Activated CD8-positive, alpha-beta T cell treated with anti-CD3 and anti-CD28 coated beads for 36 hours (primary cell): ENCODE measurements at places on chromosomes 12 and 14. TPM values are rescaled to one million over a fixed set of nuclear protein-coding genes. Genes with fewer than 3 reads are reported as not detected.

The SUSD6 gene
- total RNA-seq, result 36.2 TPM

The ALDH1L2 gene
- total RNA-seq, result 7.8 TPM

The NTF3 gene
- not detected for total RNA-seq

The ZNF891 gene
- total RNA-seq, result 1.8 TPM

The DCN gene
- not detected for total RNA-seq

The PLEK2 gene
- not detected for total RNA-seq

The NPAS3 gene
- total RNA-seq, result not detected

The KLRK1 gene
- total RNA-seq, result 112 TPM

The PRKD1 gene
- not detected for total RNA-seq

DNA sequence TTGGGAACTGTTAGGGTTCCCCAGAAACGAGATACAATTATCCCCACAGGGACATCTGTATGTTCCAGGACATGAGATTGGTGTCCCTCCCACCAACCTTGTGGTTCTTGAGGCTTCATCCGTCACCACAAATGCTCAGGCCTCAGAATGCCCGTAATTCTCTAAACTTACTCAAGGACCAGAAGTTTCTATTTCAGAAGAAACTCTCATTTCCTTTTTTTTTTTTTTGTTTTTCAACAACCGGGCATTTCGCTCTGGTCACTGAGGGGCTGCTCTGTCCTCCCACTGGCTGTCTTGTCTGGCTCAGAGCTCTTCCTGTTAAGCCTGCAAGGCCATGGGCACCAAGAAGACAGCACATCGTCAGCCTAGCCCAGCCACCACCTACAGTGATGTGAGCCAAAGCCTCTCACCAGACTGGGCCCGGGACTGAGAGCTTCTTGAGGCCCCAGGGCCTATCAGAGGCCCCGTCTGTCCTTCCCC lies 36.2 kb downstream of the VDR start:
- H3K27me3 ChIP-seq, result no peaks in the 10 kb centered on the region
- DNase-seq, result no peak
- H3K36me3 ChIP-seq, result peaks cover 77% of the 10 kb centered on the region
- no peak overlapping the region for H3K4me3 ChIP-seq

- no peaks in the 10 kb centered on the region for H3K27me3 ChIP-seq
- no peak for DNase-seq
- H3K27ac ChIP-seq, result no peak overlapping the region
- no peaks in the 10 kb centered on the region for H3K36me3 ChIP-seq
- no peaks in the 10 kb centered on the region for H3K4me1 ChIP-seq
These were observed 82.9 kb downstream of the FGD4 start for GRCh38 chr12:32482226-32482625.

DNA sequence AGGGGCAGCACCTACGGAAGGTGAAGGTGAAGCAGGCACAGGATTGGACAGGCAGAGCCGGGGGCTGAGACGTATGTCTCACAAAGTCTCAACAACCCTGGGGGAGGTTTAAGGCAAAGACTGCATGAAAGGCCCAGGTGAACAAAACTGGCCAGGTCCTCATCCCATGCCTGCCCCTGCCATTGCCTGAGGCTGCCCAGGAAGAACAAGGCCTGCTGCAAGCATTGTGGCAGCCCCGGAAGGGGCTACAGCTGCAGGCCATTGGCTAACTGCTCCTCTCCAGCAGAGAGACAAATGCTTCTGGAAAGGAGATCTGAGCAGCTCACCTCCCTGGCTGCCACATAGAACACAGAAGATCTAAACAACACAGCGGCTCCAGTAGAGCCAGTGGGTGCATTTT lies 20.4 kb upstream of the TMEM179 start:
- no peak for DNase-seq
- H3K27ac ChIP-seq, result no peak overlapping the region
- H3K4me3 ChIP-seq, result no peak overlapping the region
- no peaks in the 10 kb centered on the region for H3K4me1 ChIP-seq
- peaks cover 19% of the 10 kb centered on the region for H3K27me3 ChIP-seq

GRCh38 chr14:83733670-83734069 lies 1796.3 kb upstream of the FLRT2 start:
- H3K27ac ChIP-seq, result no peak overlapping the region
- no peaks in the 10 kb centered on the region for H3K27me3 ChIP-seq
- no peak for DNase-seq
- H3K36me3 ChIP-seq, result no peaks in the 10 kb centered on the region
- H3K4me1 ChIP-seq, result no peaks in the 10 kb centered on the region

DNA sequence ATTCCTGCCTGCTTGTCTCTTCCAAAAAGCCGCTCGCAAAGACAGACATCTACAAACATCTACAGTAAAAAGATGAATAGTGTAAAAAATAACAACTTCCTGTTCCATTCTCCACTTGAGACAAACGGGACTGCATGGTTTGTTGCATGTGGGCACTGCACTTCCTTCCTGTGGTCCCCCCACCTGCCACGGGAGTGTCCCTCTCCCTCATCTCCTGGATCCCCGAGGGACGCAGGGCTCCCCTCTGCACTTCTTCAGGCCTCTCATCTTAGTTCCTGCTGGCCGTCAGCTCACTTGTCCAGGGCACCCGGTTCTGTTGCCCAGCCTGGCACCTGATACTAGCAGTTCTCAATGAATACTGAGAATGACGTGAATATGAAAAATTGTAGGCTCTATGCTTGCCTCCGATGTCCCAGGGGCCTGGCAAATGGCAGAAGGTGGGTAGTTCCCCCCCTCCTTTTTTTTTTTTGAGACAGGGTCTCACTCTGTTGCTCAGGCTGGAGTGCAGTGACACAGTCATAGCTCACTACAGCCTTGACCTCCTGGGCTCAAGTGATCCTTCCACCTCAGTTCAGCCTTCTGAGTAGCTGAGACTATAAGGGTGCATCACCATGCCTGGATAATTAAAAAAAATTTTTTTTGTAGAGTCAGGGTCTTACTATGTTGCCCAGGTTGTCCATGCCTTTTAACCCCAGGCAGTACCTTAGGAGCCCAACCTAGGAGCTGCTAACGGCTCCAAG lies 3.5 kb upstream of the KLC1 start:
- H3K36me3 ChIP-seq, result peaks cover 3% of the 10 kb centered on the region
- H3K4me3 ChIP-seq, result peak overlapping the region; percentile 26
- H3K4me1 ChIP-seq, result peaks cover 18% of the 10 kb centered on the region

DNA sequence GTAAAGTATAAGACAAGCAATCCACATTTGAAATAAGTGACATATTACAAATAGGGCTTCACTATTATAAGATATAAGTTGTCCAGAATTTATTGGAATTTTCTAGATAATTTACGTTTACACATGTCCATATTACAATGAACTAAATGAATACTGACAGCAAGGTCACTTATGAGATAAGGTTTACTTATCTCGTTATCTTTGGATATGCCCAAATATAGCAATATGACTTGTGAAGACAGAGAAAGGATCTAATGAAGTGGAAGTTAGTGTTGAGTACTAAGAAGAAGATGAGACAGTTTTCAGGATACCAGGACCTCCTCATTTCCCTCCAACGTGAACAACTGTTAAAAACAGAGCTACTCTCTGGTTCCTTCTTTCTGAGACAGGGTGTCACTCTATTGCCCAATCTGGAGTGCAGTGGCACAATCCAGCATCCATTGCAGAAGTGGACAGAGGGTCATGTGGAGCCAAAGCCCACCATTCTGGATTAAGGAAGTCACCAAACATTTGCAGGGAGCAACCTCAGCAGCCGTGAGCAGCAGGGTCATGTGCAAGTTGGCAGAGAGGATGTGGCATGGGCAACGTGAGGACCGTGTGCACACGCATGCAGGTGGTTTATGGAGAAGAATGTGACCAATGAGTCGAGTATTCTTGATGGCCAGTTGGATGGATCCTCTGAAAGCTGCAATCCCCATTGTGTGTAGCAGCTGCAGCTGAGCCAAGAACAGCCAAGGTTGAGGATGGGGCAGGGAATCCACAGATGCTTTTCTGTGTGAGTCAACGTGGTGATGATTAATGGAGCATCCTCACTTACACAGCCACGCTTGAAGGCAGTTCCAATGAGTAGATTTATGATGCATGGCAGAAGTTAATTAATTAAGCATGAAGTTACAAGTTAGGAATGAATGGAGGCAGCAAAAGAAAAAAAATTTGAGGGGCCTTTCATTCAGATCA lies 111.0 kb downstream of the BICD1 start:
- no peak overlapping the region for H3K4me3 ChIP-seq
- no peaks in the 10 kb centered on the region for H3K27me3 ChIP-seq
- no peaks in the 10 kb centered on the region for H3K4me1 ChIP-seq

DNA sequence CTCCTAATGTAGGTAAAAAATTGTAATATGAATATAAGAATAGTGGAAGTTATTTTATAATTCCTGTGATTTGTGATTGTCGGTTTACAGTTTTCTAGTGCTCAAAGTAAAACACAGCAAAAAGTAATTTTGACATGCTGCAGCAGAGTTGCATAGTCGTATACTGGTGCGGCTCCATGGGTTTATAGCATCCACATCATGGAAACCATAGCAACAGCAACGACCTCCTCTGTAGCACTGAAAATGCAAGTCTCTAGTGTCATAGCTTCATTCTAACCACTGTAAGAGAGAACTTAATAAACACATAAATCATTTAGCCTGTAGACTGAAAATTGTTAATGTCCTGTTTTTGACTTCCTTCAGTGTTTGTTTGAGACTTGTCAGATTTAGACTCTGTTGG lies 574.3 kb downstream of the KCNH5 start:
- H3K27ac ChIP-seq, result no peak overlapping the region
- H3K36me3 ChIP-seq, result no peaks in the 10 kb centered on the region
- H3K4me3 ChIP-seq, result no peak overlapping the region
- H3K4me1 ChIP-seq, result no peaks in the 10 kb centered on the region
- DNase-seq, result no peak
- H3K27me3 ChIP-seq, result no peaks in the 10 kb centered on the region

GRCh38 chr14:73264885-73265720 lies 27.8 kb downstream of the PAPLN start:
- peaks cover 3% of the 10 kb centered on the region for H3K4me1 ChIP-seq
- no peak for DNase-seq
- H3K4me3 ChIP-seq, result no peak overlapping the region

- peaks cover 8% of the 10 kb centered on the region for H3K4me1 ChIP-seq
- H3K36me3 ChIP-seq, result no peaks in the 10 kb centered on the region
- no peak overlapping the region for H3K4me3 ChIP-seq
- H3K27ac ChIP-seq, result no peak overlapping the region
- peaks cover 24% of the 10 kb centered on the region for H3K27me3 ChIP-seq
- no peak for DNase-seq
These were observed 63.2 kb upstream of the ACTN1 start for GRCh38 chr14:69042299-69042698.

- no peak overlapping the region for H3K27ac ChIP-seq
- no peak for DNase-seq
- no peaks in the 10 kb centered on the region for H3K36me3 ChIP-seq
- no peaks in the 10 kb centered on the region for H3K4me1 ChIP-seq
These were observed 179.9 kb downstream of the PTPRO start for GRCh38 chr12:15502211-15502610.

GRCh38 chr14:104795781-104796686 lies 486 bp upstream of the AKT1 start:
- peak; percentile 50 for DNase-seq
- H3K27ac ChIP-seq, result peak overlapping the region; percentile 26

DNA sequence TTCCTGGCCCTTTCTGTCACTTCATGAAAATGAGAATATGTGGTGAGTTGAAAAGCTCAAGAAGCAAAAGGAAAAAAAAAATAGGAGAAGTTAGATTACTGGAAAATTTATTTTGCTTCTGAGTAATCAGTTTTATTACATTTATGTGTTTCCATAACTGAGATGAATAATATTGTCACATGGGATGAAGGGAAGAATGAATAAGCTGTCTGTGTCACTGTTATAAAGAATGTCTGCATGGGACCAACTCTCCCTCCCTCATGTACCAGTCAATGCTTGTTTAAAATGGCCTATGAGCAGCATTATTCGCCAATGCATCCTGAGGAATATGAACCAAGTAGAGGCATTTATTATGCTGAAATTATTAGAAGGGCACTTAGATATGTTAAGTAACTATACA lies 246.3 kb downstream of the PRKD1 start:
- H3K27me3 ChIP-seq, result no peaks in the 10 kb centered on the region
- H3K4me1 ChIP-seq, result no peaks in the 10 kb centered on the region
- DNase-seq, result no peak
- H3K36me3 ChIP-seq, result no peaks in the 10 kb centered on the region
- H3K4me3 ChIP-seq, result no peak overlapping the region

DNA sequence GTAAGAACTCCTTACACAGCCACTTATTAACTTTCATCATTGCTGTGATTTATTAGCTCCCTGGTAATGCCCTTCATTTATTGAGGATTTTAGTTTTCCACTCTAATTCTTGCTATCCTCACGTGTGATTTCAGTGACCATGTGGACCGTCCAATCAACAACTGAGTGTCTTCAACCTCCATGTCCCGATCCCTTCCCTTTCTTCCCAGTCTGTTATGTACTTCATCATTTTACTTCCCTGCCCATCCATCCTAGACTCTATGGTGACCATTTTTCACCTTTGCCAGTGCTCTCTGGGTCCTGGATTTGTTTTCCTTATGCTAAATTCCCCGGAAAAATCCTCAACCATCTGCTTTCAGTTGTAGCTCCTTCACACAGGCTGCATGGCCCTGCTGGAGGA lies 111.0 kb downstream of the MSRB3 start:
- DNase-seq, result no peak
- H3K27me3 ChIP-seq, result peaks cover 1% of the 10 kb centered on the region
- no peaks in the 10 kb centered on the region for H3K36me3 ChIP-seq
- no peak overlapping the region for H3K27ac ChIP-seq
- no peaks in the 10 kb centered on the region for H3K4me1 ChIP-seq

- H3K4me3 ChIP-seq, result no peak overlapping the region
- no peaks in the 10 kb centered on the region for H3K27me3 ChIP-seq
- H3K27ac ChIP-seq, result peak overlapping the region; percentile 67
These were observed 12.4 kb downstream of the TECPR2 start for GRCh38 chr14:102375119-102375518.

DNA sequence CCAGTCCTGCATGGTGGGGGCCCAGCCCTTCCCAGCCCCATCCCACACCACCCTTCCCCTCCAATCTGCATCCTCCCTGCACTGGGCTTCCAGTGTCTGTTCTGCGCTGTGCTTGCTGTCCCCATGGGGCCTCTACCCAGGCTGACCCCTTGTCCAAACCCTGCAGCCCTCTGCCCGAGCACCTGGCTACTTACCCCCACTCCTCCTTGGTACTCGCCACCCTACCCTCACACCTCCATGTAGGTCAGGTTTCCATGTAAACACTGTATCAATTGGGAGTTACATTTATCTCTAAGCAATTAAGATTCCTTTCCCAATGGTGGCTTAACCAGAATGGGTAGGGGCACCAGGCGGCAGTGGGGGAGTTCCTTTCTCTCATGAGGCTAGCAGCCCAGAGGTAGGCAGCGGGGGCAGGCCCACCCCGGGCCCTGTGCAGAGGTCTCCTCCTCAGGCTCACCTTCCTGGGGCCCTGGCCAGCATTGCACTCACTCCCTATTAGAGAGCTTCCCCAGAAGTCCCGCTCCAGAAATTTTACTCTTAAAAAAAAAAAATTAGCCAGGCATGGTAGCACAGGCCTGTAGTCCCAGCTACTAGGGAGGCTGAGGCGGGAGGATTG lies 76.6 kb upstream of the CCND2 start:
- H3K27ac ChIP-seq, result no peak overlapping the region
- peaks cover 4% of the 10 kb centered on the region for H3K4me1 ChIP-seq
- H3K4me3 ChIP-seq, result no peak overlapping the region
- H3K36me3 ChIP-seq, result no peaks in the 10 kb centered on the region
- H3K27me3 ChIP-seq, result no peaks in the 10 kb centered on the region

- no peak for DNase-seq
- no peak overlapping the region for H3K27ac ChIP-seq
- no peaks in the 10 kb centered on the region for H3K36me3 ChIP-seq
- H3K27me3 ChIP-seq, result peaks cover 5% of the 10 kb centered on the region
- H3K4me1 ChIP-seq, result no peaks in the 10 kb centered on the region
These were observed 14.3 kb downstream of the SERPINA10 start for GRCh38 chr14:94278731-94279130.

- H3K27me3 ChIP-seq, result no peaks in the 10 kb centered on the region
- H3K4me3 ChIP-seq, result peak overlapping the region; percentile 47
- DNase-seq, result peak; percentile 92
- peaks cover 79% of the 10 kb centered on the region for H3K4me1 ChIP-seq
- peaks cover 14% of the 10 kb centered on the region for H3K36me3 ChIP-seq
These were observed 18.0 kb upstream of the DYRK2 start for GRCh38 chr12:67630373-67631088.
